ENCODE measurements at places on chromosomes 2 and 18.

DNA sequence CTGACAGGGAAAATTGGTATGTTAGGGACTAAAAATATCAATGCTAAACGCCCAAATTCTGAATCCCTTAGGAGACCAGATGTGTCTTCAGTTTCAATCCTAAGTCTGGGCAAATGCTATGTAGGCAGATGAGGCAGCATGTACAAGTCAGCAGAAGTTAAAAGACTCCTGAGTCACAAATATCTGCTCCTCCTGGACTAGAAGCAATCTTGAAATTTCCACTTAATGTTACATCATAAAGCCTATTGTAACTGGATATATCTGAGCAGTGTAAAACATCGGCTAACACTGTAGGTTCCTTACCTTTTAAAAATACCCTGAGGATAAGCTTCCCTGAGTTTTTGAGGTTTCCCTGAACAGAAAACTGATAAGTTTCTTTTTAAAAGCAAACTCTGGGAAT is 1087.6 kb upstream of the PIK3C3 start:
- DNase-seq: no peak

- no peak for DNase-seq
Measured at GRCh38 chr18:60794802-60795201, 422.2 kb upstream of the MC4R start.

DNA sequence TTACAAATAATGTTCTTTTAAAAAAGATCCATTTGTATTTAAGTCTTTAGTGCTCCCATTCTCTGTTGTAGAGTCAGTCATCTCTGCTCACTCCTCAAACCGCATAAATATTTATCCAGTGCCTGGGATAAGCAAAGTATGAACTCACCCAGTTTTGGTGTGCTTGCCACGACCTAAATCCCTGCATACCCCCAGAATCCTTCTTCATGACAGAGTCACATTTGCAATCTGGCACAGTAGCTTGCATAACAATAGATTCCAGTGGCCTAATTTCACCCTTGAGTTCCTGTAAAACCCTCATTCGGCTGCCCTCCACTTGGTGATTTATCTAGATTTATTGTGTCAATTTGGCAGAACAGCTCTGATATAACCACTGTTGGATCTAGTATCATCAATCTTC is 92.9 kb downstream of the DTNA start:
- DNase-seq: no peak

- DNase-seq: no peak
Measured at GRCh38 chr18:64806691-64807090, 657.8 kb upstream of the LINC00305 start.

GRCh38 chr2:99380376-99381010 is 43.3 kb downstream of the EIF5B start:
- DNase-seq: no peak

All from cortex of kidney (tissue), 1 donor.